ENCODE measurements at places on chromosomes 16 and 17.

DNA sequence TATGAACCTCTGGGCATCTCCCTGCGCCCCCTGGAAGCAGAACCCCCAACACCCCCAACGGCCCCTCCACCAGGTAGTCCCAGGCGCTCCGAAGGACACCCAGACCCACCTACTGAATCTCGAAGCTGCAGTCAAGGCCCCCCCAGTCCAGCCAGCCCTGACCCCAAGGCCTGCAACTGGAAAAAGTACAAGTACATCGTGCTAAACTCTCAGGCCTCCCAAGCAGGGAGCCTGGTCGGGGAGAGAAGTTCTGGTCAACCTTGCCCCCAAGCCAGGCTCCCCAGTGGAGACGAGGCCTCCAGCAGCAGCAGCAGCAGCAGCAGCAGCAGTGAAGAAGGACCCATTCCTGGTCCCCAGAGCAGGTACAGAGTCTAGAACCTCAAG, 1.5 kb downstream of the BCL6B start:
- no peak for DNase-seq

DNA sequence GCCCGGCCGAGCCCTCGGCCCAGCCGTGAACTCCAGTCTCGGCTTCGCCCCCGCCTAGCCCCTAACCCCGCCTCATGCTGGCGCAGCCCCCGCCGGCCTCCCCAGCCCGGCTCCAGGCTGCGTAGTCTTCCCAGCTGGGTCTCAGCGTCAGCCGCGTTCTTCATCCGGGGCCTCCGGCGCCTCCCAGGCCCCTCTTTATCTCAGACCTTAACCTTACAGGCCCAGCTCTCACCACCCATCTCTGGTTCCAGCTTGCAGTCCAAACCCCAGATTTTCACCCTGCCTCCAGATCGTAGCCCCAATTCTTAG, at the start of gene PROCA1:
PROCA1 (minus strand) TSS at position 166 of the 309 bp plus-strand sequence. CDS start 228 bp downstream, outside the sequence.
- no peak for DNase-seq

DNA sequence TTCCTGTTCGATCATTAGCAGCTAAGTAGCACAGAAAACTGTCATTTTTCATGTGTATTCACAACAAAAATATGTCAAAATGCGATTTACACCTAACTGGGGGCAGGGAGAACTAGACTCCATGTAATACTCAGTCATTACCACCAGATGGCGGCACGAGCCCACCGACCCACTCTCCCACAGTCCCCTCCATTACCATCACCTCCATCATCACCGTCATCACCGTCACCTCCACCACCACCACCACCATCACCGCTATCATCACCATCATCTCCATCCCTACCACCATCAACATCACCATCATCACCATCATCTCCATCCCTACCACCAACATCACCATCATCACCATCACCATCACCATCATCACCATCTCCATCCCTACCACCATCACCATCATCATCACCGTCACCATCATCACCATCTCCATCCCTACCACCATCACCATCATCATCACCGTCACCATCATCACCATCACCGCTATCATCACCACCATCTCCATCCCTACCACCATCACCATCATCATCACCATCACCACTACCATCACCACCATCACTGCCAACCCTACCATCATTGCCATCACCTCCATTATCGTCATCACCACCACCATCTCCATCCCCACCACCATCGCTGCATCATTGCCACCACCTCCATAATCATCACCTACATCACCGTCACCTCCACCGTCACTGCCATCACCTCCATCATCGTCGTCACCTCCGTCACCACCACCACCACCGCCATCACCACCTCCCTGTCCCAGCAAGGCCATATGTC, 14.4 kb downstream of the NDUFAF8 start:
- peak; percentile 24 for DNase-seq

- DNase-seq: peak; percentile 3
Measured at GRCh38 chr17:65278050-65278819, 141.1 kb downstream of the RGS9 start.

- DNase-seq: no peak
Measured at GRCh38 chr16:74291577-74292208, 4.9 kb upstream of the PSMD7 start.

GRCh38 chr17:10130263-10130662, 68.1 kb downstream of the GAS7 start:
- DNase-seq: no peak

GRCh38 chr16:49195237-49195548, 86.4 kb downstream of the CBLN1 start:
- no peak for DNase-seq

GRCh38 chr16:86862595-86863280, 284.4 kb downstream of the FOXL1 start:
- no peak for DNase-seq

DNA sequence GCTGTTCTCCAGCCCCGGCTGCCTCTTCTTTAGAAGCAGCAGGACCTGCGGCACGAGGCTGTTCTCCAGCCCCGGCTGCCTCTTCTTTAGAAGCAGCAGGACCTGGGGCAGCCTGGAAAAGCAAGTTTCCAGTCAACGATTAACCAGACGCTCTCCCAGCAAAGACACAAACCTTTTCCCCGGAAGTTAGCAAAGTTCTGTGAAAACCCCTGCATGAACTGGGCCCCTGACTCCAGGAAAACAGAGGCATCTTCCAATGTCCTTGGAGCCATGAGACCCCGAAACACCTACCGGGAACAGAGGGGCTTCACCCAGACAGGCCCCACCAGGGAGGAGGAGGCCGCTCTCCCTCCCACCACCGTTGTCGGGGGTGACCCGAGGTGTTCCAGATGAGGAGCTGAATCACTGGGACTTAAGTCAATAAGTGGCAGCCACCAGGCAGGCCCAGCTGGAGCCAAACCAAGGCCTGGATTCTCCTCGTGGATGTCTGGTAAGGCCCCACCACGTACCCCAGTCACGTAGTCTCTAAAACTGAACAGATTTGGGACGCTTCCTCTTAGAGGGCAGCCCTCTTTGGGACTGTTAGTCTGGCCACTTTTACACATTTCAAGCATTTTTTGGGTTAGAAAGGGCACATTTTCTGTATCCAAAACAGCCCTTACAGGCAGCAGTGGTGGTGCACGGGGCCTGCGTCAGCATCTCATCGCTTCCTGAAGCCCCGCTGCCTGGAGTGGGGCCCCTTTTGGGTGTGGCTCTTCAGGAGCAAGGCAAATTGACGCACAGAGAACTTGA, at the start of gene RPH3AL:
RPH3AL (minus strand) TSS at position 387 of the 792 bp plus-strand sequence. CDS start 25,264 bp downstream, outside the sequence.
- no peak for DNase-seq
